ENCODE measurements at places on chromosomes 4 and X. TPM values are rescaled to one million over a fixed set of nuclear protein-coding genes. Genes with fewer than 3 reads are reported as not detected.

GRCh38 chr4:148800940-148801339, 358.7 kb upstream of the NR3C2 start:
- H3K4me1 ChIP-seq, result no peaks in the 10 kb centered on the region
- no peak for DNase-seq
- H3K4me3 ChIP-seq, result no peak overlapping the region
- no peaks in the 10 kb centered on the region for H3K27me3 ChIP-seq
- H3K36me3 ChIP-seq, result no peaks in the 10 kb centered on the region
- H3K27ac ChIP-seq, result no peak overlapping the region

- H3K4me3 ChIP-seq, result no peak overlapping the region
- no peak for DNase-seq
- H3K4me1 ChIP-seq, result peaks cover 8% of the 10 kb centered on the region
- peak overlapping the region; percentile 45 for H3K27ac ChIP-seq
- no peaks in the 10 kb centered on the region for H3K36me3 ChIP-seq
Observed at GRCh38 chr4:26015133-26015651, 101.2 kb downstream of the SMIM20 start.

DNA sequence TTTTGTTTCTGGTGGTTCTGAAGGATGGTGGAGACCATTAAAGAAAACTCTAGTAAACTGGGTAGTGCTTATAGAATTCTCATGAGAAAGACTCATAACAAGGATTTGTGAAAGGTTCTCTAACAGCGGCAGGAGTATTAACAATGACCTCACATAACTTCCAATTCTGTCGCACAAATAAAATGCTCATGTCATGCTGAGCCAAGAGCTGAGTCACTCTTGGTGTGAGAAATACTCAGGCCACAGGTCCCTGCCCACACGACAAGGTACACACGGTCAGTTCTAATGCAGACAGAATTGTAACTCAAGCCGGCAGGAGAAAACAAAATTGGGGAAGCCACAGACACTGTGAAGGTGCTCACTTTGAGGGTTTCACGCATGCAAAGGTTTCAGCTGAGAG, 34.4 kb upstream of the C4orf50 start:
- no peaks in the 10 kb centered on the region for H3K36me3 ChIP-seq
- H3K4me1 ChIP-seq, result no peaks in the 10 kb centered on the region
- H3K4me3 ChIP-seq, result no peak overlapping the region
- DNase-seq, result no peak
- H3K27ac ChIP-seq, result no peak overlapping the region

GRCh38 chrX:1263600-1263999, 5.0 kb upstream of the CSF2RA start:
- H3K27ac ChIP-seq, result no peak overlapping the region
- H3K4me3 ChIP-seq, result no peak overlapping the region
- no peaks in the 10 kb centered on the region for H3K27me3 ChIP-seq

DNA sequence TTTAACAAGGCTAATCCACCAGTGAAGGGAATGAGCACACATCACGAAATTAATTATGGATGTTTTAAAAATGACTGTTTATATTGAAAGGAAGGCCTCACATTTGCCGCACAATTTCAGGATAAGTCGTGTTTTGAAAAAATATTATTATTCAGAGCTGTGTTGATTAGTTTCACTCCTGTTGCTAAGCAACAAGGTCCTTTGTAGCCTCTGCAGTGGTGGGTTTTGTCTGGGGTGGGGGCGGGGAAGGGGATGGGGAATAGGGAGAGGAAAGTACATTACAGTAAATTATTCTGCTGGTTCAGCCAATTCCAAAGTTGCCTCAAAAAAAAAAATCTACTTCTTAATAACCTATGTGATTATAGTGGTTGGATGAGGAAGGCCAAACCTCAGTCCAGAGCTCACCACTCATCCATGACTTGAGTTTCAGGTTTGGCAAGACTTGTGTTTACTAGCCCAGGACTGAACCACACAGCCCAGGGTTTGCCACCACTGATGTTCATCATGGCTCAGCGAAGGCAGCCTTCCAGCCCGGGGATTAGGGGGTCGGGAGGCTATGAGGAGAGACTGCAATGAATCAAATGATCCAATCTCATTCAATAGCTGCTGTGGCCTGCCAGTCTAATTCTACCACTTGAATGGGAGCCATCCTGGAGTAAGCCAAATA, 162.5 kb upstream of the ATP6AP2 start:
- no peak for DNase-seq
- H3K36me3 ChIP-seq, result no peaks in the 10 kb centered on the region

- DNase-seq, result no peak
- no peaks in the 10 kb centered on the region for H3K27me3 ChIP-seq
- H3K4me1 ChIP-seq, result no peaks in the 10 kb centered on the region
- no peak overlapping the region for H3K4me3 ChIP-seq
- H3K36me3 ChIP-seq, result no peaks in the 10 kb centered on the region
Observed at GRCh38 chr4:99635601-99636000, 22.0 kb downstream of the C4orf54 start.

DNA sequence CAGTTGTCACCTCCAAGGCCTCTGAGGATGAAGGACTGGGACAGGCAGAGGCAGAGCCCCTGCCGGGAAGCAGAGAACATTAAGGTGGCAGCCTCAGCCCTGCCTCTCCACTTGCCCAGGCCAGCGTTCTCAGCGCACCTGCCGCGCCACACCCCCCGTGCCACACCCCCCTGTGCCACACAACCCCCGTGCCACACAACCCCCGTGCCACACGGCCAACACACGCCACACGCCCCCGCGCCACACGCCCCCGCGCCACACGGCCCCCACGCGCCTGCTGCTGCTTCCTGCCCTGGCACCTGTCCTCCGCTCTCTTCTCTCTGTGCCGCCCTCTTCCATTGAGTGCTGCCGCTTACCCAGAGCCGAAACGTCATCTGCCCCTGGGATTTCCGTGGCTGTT, 58.0 kb upstream of the ZFP42 start:
- H3K4me3 ChIP-seq, result no peak overlapping the region
- DNase-seq, result no peak
- H3K27ac ChIP-seq, result no peak overlapping the region

- no peak overlapping the region for H3K4me3 ChIP-seq
- no peaks in the 10 kb centered on the region for H3K36me3 ChIP-seq
- H3K27ac ChIP-seq, result no peak overlapping the region
- DNase-seq, result no peak
- H3K27me3 ChIP-seq, result no peaks in the 10 kb centered on the region
Observed at GRCh38 chrX:151132531-151132930, 43.9 kb upstream of the GPR50 start.

- no peaks in the 10 kb centered on the region for H3K36me3 ChIP-seq
- no peak overlapping the region for H3K27ac ChIP-seq
- no peak for DNase-seq
- no peak overlapping the region for H3K4me3 ChIP-seq
- H3K4me1 ChIP-seq, result peaks cover 14% of the 10 kb centered on the region
- H3K27me3 ChIP-seq, result no peaks in the 10 kb centered on the region
Observed at GRCh38 chr4:174215057-174215456, 68.4 kb downstream of the FBXO8 start.

DNA sequence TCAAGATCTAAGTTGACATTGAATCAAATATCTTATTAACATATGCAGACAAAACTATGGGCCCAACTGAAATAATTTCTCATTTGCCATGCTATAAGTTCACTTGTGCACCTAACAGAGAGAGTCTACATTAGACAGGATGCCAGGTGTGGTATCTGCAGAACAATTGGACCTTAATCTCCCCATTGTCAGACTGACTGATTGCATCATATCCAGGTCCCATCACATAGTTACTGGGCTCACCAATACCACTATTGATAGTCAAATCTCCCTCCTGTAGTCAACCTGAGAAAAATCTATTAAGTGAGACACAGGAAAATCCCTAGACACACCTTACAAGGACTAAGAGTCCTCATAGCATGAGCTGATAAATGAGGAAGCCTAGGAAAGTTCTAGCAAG, 156.0 kb upstream of the FRG1 start:
- no peak overlapping the region for H3K4me3 ChIP-seq
- no peaks in the 10 kb centered on the region for H3K36me3 ChIP-seq
- no peak for DNase-seq
- H3K27me3 ChIP-seq, result no peaks in the 10 kb centered on the region

- no peaks in the 10 kb centered on the region for H3K4me1 ChIP-seq
- no peak overlapping the region for H3K4me3 ChIP-seq
- DNase-seq, result peak; percentile 22
- no peaks in the 10 kb centered on the region for H3K27me3 ChIP-seq
- H3K36me3 ChIP-seq, result peaks cover 23% of the 10 kb centered on the region
Observed at GRCh38 chr4:10074767-10075105, 41.9 kb downstream of the WDR1 start.

GRCh38 chr4:81898862-81899504, 427.3 kb upstream of the RASGEF1B start:
- H3K4me3 ChIP-seq, result no peak overlapping the region
- H3K4me1 ChIP-seq, result no peaks in the 10 kb centered on the region
- H3K27ac ChIP-seq, result no peak overlapping the region
- no peaks in the 10 kb centered on the region for H3K27me3 ChIP-seq
- H3K36me3 ChIP-seq, result no peaks in the 10 kb centered on the region

DNA sequence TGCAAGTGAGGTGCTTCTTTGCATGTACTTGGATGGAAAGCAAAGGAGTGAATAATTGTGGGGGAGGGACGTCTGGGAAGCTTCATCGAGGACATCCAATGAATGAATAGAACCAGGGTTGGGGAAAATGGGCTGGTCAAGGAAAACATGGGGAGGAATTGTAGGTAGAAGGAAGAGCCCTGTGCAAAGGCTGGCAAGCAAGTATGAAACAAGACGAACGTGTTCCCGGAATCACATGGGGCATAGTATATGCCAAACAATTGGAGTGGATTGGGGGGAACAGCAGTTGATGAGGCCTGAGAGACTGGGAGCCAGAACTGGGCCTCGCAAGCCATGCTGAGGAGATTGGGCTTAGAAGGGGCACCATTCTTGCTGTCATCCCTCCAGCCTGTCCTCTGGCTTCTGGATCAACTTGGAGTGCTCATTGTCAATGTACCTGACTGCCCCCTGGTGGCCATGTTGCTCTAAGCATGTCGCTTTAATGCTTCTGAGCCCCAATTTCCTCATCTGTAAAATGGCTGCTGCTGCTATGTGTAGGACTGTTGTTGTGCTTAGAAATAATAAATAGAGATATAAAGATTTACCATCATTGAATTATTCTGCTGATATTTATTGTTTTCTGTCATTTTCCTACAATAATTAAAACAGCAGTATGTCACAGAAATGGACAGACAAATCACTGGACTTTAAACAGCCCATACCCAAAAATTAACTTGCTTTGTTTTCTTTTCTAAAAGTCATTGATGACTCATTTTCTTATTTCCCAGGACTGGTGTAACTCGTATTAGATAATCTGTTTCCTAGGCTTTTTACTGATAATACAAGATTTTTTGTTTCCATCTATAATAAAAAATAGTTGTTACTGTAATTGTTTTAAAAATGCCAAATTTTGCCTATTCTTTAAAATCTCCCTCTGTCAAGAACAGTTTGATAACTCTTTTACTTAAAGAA, 66.4 kb downstream of the JADE3 start:
- no peak overlapping the region for H3K27ac ChIP-seq
- no peaks in the 10 kb centered on the region for H3K36me3 ChIP-seq
- H3K4me1 ChIP-seq, result no peaks in the 10 kb centered on the region
- H3K4me3 ChIP-seq, result no peak overlapping the region
- H3K27me3 ChIP-seq, result peaks cover 7% of the 10 kb centered on the region
- DNase-seq, result peak; percentile 40

Gene BRS3
- not detected for total RNA-seq

Gene BLOC1S4
- total RNA-seq, result 18.9 TPM

Gene TTC29
- 0.29 TPM for total RNA-seq

Gene MAGEB10
- total RNA-seq, result not detected

Gene GK
- total RNA-seq, result 12.1 TPM

Gene STBD1
- 24.0 TPM for total RNA-seq

Gene KLF3
- total RNA-seq, result 48.5 TPM

Gene TCEAL5
- 1.3 TPM for total RNA-seq
